Smooth muscle cell of the brain vasculature (primary cell): ENCODE measurements at places on chromosomes 1 and 21.

- DNase-seq: no peak
Measured at GRCh38 chr1:235108876-235109275, 19.8 kb downstream of the TOMM20 start.

DNA sequence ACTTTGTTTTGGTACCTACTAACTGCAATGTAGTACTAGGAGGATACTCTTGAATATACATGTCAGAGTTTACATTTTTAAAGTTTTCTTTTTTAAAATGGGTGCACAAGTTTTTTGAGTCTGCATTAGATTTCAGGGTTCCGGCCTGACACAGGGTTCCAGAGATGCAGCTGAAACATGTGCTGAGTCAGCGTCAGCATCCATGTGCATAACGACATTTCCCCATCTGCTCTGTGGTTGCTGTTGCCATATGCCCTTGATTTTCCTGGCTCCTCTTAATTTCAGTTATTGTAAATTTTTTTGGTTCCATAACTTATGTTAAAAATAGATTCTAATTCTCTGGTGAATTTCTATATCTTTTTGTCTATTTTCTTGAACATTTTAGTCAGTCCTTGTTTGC, 12.3 kb upstream of the METTL13 start:
- DNase-seq: no peak

- DNase-seq: no peak
Measured at GRCh38 chr1:117794073-117794472, 135.3 kb downstream of the GDAP2 start.

DNA sequence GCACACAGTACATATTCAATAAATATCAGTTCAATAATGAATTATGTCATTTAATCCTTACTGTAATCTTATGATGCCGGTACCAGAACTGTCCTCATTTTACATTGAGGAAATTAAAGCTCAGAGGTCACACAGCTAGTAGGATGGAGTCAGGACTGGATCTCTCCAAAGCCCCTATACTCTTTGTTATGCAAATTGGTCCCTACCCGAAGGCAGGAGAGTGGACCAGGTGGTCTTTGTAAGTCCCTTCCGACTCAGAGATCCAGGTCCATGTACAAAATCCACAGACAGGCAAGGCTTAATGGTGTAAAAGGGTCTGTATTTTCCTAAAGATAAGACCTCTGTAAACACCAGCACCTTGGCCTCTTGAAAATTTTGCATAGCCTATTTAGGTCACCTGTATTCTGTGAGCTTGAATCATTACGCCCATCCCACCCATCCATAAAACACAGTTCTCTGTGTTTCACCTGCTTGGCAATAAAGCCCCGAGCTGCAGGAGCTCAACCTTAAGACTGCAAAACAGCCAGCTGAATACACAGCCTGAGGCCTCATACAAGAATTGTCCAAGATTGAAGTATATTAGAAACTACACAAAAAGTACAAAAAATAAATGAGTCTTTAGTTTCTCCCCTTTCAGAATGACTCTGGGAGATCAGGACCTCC, 41.7 kb downstream of the PLXNA2 start:
- no peak for DNase-seq

GRCh38 chr21:41196993-41197392, 29.0 kb downstream of the BACE2 start:
- no peak for DNase-seq

DNA sequence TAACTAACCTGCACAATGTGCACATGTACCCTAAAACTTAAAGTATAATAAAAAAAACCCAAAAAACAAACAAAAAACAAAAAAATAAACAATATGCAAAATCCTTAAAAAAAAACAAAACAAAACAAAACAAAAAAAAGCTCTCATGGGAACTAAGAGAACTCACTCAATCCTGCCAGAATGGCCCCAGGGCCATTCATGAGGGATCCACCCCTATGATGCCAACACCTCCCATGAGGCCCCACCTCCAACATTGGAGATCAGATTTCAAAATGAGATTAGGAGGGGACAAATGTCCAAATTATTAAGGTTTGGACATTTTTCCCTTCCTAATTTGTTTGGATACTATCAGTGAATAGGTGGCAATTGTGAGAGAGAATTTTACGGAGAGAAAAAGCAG, 10.2 kb downstream of the CYP4B1 start:
- no peak for DNase-seq

- no peak for DNase-seq
Measured at GRCh38 chr1:37360011-37360410, 114.4 kb upstream of the ZC3H12A start.

DNA sequence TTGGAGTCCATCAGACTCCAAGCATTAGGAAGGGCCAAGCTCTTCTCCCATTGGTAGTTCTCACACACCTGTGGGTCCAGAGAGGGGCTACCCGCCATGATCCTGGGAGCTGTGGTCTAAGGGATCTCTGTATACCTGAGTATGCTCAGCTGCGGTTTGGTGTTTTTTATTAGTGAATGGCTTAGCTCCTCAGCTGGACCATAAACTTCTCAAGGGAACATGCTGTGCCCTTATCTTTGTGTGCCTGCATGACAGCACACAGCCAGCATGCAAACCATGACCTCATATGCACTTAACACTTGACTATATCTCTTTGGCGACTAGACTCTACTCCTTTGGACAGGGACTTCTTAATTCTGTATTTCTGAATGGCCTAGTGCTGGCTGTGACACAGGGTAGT, 94.5 kb downstream of the CD58 start:
- no peak for DNase-seq

DNA sequence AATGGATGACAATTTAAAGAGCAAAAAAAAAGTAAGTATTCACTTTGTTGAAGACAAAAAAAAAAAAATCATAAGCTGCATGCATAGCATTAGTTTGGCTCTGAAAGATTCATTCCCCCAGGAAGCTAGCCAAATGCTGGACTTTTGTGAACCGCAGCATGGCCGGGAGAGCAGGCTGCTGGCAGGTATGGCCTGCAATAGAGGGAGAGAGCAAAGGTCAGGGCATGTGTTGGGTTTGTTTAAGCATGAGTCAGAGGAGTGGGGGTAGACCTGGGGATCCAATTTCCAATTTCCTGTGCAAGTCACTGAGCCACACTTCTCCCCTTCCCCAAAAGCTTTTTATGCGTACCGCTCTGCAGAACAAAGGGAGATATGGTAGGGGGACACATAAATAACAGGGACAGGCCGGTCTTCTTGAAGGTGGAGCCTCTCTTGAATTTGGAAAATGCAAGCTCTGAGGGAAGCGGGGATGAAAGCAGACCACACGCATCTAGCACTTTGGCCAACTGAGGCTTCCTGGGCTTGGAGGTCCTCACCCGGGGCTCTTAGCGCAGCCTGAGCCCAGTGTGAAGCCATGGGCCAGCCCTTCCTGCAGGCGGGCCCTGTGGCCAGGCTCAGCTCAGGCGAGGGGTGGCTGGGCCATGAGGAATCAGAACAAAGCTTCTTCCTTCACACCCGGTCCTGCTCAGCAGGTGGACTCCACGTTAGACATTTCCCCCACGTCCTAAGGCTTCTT, 171.1 kb downstream of the TOMM20 start:
- no peak for DNase-seq

DNA sequence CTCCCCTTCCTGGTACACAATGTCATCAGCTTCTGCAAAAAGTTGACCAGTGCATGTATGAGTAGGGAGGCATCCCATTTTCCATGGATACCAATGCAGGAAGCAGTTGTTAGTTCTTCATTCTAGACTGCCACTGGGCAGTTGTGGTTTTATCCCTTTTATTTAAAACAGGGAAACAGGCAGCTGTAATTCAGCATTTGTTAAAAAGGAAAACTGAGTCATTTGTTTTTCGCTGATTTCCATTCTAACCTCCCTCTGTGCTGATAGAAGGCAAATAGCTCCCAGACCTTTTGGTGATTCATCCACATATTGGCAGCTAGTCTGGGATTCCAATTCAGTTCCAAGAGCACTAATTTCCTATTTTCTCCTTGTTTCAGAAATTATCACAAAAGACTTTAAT, 21.1 kb upstream of the ABCA4 start:
- DNase-seq: peak; percentile 59

- DNase-seq: no peak
Measured at GRCh38 chr1:61151565-61151964, 69.2 kb downstream of the NFIA start.

- no peak for DNase-seq
Measured at GRCh38 chr1:201634261-201634660, 95.3 kb downstream of the NAV1 start.

GRCh38 chr1:44785029-44785380, 3.0 kb downstream of the BEST4 start:
- no peak for DNase-seq

DNA sequence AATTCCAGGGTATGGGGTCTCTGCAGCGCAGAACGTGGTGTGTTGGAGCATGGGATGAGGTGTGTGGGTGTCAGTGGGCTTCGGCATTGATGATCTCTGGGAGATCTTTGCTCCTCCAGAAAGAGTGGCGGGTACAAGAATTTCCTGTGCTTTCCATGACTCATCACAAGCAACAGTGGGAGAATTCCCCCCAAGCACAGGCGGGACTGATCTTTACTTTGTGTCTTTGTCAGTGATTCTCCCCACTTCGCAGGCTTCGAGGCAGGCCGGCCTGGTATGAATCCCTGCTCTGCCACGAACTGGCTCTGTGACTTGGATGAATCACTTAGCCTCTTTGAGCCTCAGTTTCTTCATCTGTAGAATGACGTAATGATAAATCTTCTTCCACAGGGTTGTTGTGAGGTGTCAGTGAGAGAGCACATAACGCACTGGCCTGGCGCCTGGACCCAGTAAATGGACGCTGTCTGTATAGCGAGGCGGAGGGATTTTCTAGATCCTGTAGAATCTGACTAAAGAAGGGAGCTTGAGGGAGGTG, 2.0 kb downstream of the OPRD1 start:
- DNase-seq: no peak

DNA sequence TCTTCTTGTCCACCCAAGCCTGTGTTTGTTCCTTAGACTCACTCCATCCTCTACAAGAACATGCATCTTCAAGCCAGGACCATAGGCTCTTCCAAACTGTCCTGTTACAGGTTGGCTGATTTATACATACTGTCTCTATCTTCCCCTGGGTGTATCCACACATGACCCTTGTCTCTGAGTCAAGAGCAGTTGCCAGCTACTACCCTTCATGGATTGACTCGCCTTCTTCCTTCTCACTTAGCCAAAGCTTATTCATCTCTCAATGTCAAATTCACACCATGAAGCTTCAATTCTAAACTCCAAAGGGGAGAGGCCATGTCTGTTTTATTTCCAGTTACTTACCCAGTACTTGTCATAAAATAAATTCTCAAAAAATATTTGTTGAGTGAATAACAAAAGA, 64.1 kb upstream of the CACHD1 start:
- DNase-seq: no peak

DNA sequence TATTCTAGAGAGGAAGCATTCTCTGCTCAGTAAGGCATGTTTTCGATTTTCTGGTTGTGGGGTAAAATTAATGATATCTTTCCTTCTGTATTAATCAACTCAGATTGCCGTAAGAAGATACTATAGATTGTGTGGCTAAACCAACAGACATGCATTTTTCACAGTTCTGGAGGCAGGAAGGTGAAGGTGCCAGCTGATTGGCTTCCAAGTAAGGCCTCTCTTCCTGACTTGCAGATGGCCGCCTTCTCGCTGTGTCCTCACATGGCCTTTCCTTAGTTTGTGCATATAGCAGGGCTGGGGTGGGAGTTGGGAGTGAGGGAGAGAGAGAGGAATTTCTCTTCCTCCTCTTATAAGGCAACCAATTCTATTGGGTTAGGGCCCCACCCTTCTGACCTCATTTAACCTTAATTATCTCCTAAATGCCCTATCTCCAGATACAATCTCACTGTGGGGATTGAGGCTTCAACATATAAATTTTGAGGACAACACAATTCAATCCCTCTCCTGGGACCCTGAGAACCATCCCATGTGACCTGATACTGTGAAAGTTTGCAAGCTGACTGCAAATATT, 52.3 kb upstream of the MRPS6 start:
- DNase-seq: no peak

- no peak for DNase-seq
Measured at GRCh38 chr1:171267391-171267790, 19.1 kb downstream of the FMO1 start.

GRCh38 chr1:227544067-227545050, 19.0 kb upstream of the ZNF678 start:
- no peak for DNase-seq

DNA sequence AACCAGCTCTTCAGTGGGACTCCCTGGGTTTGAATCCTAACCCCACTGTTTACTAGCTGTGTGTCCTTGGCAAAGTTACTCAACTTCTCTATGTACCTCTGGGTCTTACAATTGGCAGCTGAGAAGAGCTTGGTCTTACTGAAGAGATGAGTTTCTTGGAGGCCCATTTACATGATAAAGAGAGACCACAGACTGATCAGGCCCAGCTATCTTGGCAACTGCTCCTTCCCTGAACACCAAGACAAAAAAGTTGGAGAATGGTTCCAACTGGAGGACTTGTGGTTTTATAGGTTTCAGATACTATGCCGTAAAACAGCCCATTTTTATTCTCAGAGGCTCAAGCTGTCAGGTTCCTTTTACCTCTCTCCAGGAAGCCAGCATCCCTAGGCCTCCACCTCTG, 24.8 kb upstream of the CNIH3 start:
- no peak for DNase-seq

GRCh38 chr1:50193002-50193401, 84.3 kb downstream of the ELAVL4 start:
- DNase-seq: no peak

DNA sequence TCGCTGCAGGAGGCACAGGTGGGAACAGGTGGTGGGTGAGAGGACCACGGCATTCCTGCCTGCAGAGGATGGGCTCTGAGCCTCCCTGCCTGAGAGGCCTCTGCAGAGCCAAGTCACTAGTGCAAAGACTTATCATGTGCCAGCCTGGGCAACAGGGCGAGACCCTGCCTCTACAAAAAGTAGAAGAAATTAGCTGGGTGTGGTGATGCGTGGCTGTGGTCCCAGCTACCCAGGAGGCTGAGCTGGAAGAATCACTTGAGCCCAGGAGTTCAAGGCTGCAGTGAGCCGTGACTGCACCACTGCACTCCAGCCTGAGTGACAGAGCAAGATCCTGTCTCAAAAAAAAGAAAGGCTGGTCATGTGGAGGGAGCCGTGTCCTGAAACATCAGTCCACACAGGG, 46.4 kb downstream of the PKNOX1 start:
- no peak for DNase-seq

GRCh38 chr1:54016343-54017282, 1.4 kb downstream of the LDLRAD1 start:
- peak; percentile 74 for DNase-seq

- no peak for DNase-seq
Measured at GRCh38 chr1:219279017-219279770, 105.5 kb downstream of the LYPLAL1 start.
